ENCODE measurements at places on chromosomes 4 and X.

- no peak for DNase-seq
Measured at GRCh38 chr4:127843704-127844600, 36.7 kb upstream of the PLK4 start.

- no peak for DNase-seq
Measured at GRCh38 chrX:4043951-4044350, 330.5 kb upstream of the PRKX start.

DNA sequence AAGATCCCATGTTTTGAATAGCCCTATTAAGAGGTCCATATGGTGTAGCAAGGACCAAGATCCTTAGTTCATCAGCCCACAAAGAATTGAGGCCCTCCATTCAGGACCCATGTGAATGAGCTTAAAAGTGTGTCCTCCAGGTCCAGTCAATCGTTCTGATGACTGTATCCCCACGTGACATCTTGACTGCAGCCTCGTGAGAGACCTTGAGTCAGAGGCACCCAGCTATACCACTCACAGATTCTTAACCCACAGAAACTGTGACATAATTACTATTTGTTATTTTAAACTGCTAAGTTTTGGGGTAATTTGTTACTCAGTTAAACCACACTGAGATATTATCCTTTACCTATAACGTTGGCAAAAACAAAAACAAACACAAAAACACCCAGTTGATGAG, 62.4 kb downstream of the ZNF182 start:
- no peak for DNase-seq

DNA sequence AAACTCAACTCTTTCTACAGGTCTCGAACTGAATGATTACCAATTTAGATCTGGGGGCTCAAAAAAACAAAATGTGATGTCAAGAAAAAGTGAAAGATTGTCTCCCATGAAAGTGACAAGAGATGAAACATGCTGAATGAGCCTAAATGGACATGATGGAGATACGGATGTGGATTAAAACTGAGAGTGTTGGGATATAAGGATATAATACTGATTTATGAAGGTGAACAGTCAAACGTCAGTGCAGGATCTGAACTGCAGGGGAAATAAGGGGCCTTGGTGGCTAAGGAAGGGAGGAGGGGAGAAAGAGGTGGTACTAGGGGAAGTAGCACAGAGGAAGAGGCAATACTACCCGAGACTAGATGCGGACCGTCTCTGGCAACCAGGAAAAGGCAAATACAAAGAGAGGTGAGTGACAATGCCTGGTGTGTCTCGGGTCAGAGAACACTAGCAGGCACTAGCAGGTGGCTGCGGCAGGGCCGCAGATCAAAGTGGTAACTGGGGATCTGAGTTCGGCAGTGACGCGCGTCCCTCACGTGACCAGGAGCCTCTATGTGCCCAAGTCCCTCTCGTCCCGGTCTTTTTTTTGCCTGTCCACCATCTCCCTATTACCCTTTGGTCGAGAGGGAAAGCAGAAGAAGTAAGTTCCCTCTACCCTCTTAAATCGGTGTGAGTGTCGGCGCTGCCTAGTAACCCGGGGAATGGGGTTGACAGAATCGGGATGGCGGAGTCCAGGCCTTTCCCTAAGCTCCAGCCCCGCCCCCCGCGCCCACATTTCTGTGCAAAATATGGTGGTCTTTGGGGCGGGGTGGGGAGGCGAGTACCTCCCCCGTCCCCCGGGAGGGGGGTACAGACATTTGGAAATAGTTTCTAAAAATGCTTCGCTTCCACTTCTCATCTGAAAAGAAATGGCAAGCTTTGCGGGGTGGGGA, at the start of gene TCEAL1:
Gene TCEAL1, plus strand, starts transcription at position 590 of the 932 bp plus-strand sequence. CDS start 942 bp downstream, outside the sequence.
- DNase-seq = peak; percentile 3

DNA sequence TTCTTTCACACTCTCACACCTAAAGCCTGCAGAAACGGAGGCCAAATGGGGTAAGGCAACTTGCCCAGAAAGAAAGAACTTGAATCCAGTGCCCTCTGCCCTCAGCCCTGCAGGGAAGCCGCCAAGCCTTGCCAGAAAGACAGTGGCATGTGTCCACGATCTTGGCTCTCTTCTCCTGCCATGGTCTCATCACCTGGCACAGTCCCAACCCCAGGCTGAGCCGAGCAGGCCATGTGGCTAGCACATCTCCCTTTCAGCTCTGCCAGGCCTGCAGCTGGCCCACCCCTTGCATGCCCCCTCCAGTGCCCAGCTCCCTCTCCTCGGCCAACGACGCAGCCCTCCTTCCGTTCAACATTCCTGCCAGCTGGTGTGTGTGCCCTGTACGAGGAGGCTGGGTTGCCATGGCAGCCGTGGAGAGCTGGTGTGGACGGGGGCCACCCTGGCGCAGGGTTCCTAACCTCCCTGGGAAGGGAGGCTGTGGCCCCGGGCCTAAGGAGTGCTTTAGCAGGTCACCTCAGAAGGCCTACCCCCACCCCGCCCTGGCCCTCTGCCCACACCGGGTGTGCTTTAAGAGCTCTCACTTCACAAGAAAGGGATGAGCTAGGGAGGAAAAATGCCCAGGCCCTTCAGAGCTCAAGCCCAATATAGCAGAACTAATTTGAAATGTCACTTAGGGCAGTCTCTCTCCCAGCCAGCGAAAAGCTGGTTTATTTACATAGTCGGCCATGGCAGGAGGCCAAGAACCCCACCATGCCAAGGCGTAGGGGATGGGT, 73.0 kb upstream of the PJA1 start:
- DNase-seq = no peak

GRCh38 chrX:4754878-4755604, 1041.6 kb upstream of the PRKX start:
- no peak for DNase-seq

DNA sequence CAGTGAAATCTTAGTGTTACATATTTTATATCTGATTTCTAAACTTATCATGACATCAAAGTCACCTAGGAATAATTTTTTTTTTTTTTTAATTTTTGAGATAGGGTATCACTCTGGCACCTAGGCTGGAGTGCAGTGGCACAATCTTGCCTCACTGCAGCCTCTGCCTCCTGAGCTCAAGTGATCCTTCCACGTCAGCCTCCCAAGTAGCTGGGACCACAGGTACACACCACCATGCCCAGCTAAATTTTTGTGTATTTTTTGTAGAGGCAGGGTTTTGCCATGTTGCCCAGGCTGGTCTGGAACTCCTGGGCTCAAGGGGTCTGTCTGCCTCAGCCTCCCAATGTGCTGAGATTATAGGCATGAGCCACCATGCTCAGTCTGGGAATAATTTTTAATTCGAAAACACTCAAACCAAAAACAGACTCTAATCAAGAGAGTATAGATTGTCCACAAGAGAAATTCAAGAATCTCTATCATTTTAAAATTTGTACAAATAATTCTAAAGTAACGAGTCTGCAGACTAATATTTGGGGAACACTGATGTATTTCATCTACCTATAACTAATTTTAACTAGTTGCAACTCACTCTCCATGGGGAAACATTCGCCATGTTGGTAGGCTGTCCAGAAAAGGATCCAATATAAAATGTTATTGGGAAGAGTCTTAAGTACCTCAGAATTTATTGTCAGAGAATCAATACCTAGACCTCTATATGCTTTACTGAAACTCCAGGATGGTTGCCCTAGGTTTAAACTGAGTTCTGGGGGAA, 3.4 kb downstream of the SLC7A11 start:
- no peak for DNase-seq

GRCh38 chr4:99729186-99729585, 71.6 kb upstream of the C4orf54 start:
- no peak for DNase-seq

GRCh38 chr4:872241-872981, 46.5 kb upstream of the CPLX1 start:
- DNase-seq = no peak

- DNase-seq = no peak
Measured at GRCh38 chr4:114249561-114249960, 270.1 kb upstream of the ARSJ start.

DNA sequence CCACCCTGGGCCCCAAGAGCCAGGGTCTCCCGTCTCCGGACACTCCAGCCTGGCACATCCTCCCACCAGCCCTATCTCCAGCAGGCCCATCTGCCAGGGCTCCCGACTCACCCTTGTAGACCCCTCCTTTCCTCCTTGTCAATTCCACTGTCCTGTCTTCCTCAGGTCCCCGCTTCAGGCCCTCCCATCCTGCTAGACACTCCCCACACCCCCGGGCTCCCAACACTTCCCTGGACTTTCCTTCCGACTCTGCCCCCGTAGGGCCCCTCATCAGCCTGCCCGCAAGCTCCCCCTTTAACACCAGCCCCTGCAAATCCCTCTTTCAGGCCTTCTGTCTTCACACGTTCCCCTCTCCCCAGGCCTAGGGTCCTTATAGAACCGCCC, 1.1 kb downstream of the PRAF2 start:
- DNase-seq = no peak

GRCh38 chrX:144253356-144253755, 369.5 kb downstream of the UBE2NL start:
- DNase-seq = no peak

GRCh38 chr4:101695176-101695575, 95.4 kb upstream of the BANK1 start:
- no peak for DNase-seq

DNA sequence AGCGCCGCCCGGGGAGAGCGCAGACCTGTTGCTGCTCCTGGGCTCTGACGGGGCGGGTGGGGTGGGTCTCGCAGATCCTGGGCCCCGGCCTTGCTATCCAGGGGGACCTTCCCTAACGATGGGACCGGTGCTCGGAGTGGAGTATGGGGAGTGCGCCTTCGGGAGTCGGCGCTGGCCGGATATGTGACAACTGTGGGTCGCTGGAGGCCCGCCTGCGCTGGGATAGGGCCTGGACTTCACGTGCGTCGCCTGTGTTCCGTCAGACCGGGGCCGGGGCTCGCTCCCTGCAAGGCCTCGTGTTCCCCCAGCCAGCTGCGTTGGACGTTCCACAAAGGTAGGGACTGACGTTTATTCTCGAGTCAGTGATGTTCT, 1.3 kb downstream of the TBL1X start:
- no peak for DNase-seq

DNA sequence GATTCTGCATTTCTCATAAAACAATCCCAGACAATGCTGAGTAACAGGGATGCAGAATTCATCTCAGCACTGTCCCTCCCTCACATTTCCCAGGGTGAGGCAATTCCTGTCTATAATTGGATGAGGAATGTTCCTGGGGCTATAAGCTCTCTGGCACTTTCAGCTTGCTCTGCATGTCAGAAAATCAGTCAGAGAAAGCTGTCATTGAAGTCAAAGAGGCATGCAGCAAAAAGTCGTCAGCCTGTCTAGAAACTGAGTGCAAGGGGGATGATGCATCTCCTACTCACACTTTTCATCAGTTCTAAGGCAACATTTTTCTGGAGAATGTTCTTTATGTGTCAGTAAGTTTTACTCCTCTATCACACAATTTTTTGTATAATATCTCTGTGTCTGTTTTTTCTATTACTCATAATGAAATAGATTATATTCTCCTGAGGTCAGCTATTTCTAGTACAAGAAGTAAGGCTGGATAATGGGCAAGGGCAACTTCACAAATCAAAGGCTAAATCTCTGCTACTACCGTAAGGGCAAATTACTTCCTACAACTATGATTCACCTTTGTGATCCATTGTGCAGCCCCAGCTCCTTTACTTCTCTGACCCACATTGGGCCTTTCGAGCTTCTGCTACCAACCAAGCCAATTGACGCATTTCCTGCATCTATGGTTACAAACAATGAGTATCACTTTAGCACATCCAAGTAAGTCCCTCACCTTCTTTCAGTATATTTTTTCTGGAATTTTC, 56.0 kb downstream of the TASL start:
- DNase-seq = no peak

DNA sequence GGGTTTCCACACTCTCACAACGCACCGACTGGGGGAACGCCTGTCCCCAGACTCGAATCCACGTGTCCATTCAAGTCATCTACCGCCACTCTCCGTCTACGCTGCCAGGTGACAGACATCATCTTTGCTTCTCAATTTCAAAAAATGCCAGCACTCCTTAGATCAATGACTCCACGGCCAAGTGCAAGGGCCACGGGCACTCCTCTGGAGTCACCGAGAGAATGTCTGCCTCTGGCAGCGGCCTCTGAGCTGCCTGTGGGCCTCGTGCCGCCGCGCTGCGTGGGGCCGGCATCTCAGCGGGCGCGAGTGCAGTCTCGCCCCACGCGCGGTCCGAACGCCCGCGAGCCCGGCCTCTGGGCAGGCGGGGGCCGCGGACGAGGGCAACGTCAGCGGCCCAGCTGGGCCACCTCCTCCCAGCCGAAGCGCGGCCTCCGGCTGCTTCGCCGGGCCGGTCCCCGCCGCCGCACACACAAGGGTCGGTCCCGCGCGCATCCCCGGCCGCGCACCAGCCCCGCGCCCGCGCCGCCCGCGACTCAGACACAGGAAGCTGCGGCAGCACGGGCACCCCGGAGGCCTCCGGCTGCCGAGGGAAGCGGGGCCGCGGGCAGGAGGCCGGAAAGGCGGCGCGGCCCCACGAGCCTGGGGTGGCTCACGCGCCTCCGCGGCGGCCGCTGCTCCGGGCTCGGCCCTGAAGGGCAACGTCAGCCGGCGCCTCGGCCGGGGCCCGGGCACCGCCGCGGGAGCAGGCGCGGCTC, 450 bp downstream of the ACSL1 start:
- DNase-seq = no peak

DNA sequence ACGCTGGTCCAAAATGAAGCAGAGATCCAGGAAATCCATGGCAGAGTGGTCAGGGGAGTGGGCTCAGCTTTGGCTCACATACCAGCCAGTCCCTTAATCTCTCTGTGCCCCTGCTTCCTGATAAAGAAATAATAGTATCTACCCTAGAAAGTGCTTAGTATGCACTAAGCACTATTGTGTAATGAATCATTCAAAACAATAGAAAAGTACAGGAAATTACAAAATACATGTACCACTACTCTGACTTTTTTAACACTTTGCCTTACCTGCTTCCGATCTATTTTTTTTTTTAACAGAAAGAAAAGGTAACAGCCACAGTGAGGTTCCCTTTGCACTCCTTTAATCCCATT, 49.9 kb downstream of the TBC1D9 start:
- DNase-seq = no peak

DNA sequence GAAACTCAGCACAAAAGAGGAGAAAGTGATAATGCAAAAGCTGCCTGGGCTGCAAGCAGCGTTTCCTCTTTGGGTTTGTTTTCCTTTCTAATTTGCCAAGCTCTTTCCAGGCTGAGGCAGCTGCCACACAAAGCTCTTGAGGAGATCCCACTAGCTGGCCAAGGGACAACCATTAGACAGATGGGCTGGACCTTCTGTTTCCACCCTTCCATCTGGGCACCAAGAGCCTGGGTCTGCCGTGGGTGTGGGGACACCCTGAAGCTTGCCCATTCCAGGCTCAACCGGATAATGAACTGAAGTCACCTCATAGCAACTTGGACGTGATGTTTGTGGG, 194.6 kb upstream of the C1QTNF7 start:
- DNase-seq = no peak

DNA sequence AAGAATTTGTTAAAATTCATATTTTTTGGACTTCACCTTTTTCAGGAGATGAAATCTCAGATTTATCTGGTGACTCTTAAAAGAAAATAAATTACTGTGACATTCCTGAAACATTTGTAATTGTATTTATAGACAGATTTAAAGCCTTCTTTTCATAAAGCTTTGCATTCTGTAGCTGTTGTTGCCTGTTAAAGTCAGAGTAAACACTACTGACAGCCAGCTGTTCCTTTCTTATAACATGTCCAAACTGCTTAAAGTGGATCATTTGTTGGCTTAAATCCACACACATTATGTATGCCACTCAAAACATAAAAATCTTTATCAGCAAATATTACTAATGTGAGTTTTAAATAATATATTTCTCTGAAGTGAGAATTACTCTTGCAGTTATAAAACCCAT, 157.5 kb downstream of the TECRL start:
- no peak for DNase-seq
